NCI-H526 (cell line): ENCODE measurements at places on chromosomes 6 and 20.

GRCh38 chr6:122068291-122068769 lies 331.1 kb upstream of the HSF2 start:
- no peak for DNase-seq

DNA sequence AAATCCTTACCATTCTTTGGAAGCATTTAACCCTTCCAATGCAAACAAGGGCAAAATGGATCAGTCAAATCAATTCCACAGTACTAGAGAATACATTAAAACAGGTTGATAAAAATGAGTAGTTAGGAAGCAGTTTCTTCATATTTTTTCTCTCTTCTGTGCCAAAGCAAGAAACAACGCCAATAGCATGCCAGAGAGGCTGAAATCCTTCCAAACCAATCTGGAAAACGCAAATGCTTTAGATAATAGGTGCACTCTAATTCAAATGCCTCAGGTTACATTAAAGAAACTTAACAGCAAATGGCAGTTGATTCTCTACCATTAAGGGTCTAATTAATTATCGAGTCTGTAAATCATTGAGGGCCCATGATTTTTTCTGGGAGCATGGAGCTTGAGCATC lies 755.2 kb downstream of the C6orf118 start:
- no peak for DNase-seq

- DNase-seq = no peak
These were observed 36.3 kb downstream of the SCAND1 start for GRCh38 chr20:35918021-35918420.

DNA sequence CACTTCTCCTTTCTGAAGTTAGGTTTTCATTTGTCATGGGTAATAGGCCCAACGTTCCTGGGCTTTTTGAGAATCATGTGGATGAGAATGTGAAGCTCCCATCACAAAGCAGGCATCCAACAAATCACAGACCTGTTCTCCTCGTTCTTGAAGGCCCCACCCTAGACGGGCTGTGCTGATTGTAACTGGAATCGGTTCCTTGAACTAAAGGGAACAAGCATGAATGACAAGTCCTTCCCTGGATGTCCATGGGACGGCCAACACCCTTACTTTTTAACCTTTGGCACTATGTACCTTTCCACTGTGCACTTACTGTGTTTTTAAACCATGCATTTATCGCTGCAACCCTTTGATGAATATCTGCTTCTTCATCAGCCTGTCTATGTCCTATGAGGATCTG lies 438.2 kb downstream of the CD83 start:
- DNase-seq = no peak

- no peak for DNase-seq
These were observed 96.4 kb upstream of the TAB2 start for GRCh38 chr6:149220882-149221773.
